ENCODE measurements at places on chromosomes 2 and 18.

GRCh38 chr2:64765160-64765805, 111.6 kb upstream of the SERTAD2 start:
- no peak for DNase-seq

GRCh38 chr2:198374375-198375082, 570.1 kb downstream of the PLCL1 start:
- peak; percentile 15 for DNase-seq

- no peak for DNase-seq
Measured at GRCh38 chr2:124877141-124877577, 852.1 kb downstream of the CNTNAP5 start.

DNA sequence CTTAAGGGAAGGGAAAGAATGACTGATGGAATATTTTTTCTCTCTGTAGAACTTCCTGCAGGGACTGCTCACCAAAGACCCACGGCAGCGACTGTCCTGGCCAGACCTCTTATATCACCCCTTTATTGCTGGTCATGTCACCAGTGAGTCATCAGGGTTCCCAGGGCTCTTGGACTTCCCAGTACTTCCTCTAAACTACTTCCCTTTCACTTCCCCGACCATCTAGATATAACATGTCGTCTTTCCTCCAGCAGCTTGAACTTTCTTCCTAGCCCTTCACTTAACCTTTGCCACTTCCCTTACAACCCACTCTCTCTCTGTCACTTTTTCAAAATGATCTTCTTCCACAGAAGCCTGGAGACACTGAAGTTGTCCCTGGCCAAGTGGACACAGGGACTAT, 7.2 kb downstream of the STK36 start:
- DNase-seq, result no peak

- DNase-seq, result no peak
Measured at GRCh38 chr18:26227051-26227670, 916 bp downstream of the TAF4B start.

DNA sequence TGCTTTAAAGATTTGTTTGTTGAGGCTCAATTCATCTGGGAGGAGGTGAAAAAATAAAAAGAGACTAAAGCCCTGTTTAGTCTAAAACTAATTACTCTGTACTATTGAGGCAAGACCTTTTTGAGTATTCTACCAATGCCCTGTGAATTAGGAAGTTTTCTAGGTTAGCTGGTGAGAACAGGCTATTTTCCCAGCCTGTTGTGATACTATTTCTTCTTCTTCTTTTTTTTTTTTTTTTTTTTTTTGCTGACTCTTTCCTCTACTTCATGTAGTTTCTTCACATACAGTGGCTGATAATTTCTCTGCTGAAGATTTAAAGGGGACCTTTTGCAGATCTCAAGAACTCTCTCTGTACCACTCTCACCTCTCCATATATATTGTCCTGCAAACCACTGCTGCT, 8.8 kb upstream of the TMEM87B start:
- no peak for DNase-seq

DNA sequence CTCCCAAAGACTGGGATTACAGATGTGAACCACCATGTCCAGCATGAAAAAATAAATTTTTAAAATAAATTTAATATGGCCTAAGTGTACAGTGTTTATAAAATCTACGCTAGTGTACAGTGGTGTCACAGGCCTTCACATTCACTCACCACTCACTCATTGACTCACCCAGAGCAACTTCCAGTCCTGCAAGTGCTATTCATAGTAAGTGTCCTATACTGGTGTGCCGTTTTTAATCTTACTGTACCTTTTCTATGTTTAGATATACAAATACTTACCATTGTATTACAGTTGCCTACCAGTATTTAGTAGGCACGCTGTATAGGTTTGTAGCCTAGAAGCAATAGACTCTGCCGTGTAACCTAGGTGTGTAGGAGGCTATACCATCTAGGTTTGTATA, 291.6 kb upstream of the STON1 start:
- DNase-seq, result no peak

DNA sequence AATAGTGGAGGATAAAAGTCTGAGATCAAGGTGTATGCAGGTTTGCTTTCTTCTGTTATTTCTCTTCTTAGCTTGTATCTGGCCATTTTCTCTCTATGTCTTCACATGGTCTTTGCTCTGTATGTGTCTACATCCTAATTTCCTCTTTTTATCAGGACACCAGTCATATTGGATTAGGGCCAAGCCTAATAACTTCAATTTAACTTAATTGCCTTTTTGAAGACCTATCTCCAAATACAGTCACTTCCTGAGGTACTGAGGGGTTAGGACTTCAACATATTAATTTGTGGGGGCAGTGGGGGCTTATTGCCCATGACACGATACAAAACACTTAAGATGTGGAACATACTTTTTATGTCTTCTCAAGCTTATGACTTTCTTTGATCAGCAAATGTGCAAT, 632.9 kb upstream of the CELF4 start:
- no peak for DNase-seq

DNA sequence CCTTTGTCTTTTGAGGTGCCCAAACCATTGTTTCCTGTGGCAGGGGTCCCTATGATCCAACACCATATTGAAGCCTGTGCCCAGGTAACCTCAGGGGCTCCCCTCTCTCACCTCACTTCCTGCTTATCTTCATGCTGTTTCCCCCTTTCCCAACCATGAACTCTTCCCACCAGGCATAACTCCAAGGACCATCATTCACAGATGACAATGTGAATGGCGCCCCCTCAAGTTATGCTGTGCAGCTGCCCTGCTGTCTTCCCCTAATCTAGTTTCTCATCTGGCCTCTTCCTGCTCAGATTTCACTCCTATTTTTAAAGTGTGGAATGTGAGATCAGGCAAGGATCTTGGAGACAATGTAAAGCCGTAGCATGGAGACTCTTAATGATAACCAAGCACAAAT, 1.4 kb downstream of the GMPPA start:
- no peak for DNase-seq

DNA sequence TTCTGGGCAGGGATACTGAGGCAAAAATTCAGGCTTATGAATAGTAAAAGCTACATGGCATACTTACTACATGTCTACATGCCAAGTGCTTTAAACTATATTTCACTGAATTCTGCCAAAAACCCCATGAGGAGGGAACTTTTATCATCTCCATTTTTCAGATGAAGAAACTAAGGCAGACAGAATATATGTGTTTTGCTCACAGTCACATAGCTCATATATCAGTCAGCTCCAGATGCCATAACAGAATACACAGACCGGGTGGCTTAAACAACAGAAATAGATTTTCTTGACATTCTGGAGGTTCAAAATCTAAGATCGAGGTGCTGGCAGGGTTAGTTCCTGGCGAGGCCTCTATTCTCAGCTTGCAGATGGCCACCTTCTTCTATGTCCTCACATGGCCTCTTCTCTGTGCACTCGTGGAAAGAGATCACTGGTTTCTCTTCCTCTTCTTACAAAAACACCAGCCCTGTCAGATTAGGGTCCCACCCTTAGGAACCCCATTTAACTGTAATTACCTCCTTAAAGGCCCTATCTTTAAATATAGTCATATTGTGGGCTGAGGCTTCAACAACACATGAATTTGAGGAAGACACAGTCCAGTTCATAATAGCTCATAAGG, 27.1 kb upstream of the CREB1 start:
- DNase-seq, result no peak

DNA sequence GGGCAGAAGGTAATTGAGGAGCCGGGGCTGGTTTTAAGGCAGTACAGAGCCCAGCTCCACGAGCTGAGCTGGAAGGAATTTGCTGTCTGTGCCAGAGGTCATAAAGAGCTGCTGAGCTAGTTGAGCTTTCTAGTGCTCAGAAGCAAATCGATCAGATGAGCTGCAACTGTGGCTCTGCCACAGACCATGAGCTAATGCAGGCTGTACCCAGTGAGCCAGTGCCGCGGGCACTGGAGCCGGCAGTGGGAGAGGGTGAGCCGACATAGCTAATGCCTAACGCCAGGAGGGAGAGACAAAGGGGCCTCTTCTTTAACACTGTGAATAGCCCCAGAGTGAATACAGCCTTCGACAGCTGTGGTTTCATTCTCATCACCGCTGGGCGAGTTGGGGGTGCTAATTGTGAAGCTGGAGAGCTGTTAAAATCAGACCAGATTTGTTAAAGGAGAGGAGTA, 410.1 kb upstream of the TCF4 start:
- no peak for DNase-seq

DNA sequence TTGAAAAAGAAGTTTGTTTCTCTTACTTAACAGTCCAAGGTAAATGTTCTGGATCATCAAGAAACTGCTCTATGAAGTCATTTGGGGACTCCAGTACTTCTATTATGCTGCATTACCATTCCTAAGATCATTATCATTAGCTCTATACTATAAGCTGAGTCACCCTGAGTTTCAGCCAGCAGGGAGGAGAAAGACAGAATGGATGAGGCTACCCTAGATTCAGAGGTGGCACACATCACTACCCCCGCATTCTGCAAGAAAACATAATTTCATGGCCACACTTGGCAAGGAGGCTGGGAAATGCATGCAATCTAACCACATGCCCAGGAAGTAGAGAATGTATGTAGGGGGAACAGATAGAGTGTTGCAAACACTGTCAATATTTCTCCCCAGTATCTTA, 16.6 kb upstream of the LNPK start:
- DNase-seq, result no peak

DNA sequence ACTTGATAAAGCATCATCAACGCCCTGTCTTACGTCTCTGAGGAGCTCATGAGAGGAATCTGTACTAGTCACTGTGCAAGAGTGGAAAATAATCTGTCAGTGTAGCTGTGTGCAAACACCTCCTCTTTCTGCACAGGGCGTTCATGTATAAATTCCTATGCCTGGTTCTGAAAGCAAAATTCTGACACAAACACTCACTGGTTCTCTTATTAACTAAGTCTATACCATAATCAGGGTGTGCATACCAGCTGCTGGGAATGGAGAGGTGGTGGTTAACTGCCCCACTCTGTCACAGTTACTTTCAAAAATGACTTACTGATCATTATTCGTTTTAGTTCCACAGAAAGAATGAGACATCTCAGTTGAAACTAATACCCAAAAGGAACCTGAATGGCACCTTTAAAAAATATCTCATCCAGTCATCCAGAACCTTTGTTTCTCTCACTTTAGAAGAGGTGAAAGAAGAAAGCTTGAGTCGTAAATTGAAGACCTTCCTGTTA, 35.7 kb downstream of the STK39 start:
- DNase-seq, result no peak

- DNase-seq, result no peak
Measured at GRCh38 chr18:32310101-32310500, 120.3 kb downstream of the MEP1B start.

DNA sequence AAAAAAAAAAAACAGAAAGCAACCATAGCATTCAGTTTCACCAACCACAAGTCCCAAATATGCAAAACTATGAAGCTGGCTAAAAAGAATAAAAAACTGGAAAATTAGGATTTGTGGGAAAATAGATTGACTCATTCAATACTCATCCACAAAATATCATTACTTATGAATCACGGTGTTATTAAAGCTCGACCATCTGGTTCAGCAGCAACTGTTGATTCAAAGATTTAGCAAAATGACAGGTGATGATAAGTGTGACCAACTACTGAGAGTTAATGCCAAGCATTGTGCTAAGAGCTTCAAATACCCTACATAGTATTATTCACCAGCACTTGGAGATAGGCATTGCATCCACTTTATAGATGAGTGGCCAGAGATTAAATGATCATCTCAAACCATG, 26.2 kb upstream of the XDH start:
- no peak for DNase-seq

DNA sequence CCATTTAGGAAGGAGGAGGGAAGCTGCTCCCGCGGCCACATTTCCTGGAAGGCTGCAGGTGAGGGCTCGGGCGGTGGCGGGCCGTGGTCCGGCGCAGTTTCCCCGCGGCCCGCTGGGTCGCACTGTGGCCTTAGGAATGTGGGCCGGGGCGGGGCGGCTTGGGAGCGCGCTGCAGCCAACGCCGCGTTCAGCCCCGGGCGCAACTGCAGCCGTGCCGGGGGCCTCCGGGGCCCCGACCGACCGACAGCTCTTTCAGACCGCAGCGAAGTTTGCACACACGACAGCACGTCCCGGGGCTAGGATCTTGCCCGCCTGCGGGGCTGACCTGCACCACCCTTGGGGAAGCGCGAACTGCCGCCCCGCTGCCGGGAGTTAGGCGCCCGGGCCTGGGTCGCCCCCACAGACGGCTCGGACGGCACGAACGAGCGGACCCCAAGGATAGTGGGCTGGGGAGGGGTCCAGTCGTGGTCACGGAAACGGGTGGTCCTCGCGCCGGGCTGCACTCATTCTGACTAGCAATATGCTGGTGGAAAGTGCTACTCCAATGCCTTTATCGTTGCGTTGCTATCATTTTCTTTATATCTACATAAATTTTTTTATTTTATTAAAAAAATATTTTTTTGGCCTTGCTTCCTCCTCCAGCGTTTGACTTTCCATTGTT, 69.9 kb upstream of the DLX2 start:
- no peak for DNase-seq

DNA sequence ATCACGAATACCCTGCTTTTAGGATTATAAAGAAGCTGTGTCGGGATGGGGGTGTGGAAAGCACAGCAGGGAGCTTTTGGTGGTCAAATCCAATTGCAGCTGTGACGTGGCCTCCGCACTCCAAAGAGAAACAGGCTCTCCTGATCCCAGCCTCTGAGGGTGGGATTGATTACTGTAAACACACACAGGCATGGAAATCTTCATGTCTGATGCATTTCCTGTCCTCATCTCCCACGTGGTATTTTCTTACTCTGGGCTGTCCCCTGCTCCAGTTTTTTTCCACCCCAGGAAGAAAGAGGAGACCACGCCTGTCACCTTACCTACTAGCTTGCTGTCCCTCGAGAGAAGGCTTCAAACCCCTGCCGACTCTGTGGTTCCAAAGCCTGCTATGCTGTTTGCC, 22.7 kb downstream of the RNF152 start:
- DNase-seq, result no peak

GRCh38 chr18:77023102-77023782, 109.3 kb downstream of the MBP start:
- no peak for DNase-seq

DNA sequence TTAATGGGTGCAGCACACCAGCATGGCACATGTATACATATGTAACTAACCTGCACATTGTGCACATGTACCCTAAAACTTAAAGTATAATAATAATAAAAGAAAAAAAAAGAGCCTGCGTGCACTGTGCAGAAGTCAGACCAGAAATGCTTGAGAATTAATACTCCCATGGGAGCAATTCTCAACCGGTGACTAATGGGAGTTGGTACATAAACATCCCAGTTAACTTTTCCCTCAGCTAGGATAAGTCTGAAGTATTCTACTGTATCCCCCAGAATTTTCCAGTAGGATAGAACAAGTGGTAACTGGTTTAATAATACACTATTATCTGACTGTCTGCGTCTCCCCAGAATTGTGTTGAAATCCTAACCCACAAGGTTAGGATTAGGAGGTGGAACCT, 113.6 kb upstream of the COL5A2 start:
- DNase-seq, result no peak

- DNase-seq, result no peak
Measured at GRCh38 chr18:13455960-13456481, 237.5 kb downstream of the LDLRAD4 start.

Data from NCI-H2081 treated with DMSO at 0.1 percent for 48 hours (cell line).